ENCODE measurements at places on chromosomes 3 and 15.

GRCh38 chr3:183185696-183186095 is 23.2 kb upstream of the LAMP3 start:
- no peak for DNase-seq

DNA sequence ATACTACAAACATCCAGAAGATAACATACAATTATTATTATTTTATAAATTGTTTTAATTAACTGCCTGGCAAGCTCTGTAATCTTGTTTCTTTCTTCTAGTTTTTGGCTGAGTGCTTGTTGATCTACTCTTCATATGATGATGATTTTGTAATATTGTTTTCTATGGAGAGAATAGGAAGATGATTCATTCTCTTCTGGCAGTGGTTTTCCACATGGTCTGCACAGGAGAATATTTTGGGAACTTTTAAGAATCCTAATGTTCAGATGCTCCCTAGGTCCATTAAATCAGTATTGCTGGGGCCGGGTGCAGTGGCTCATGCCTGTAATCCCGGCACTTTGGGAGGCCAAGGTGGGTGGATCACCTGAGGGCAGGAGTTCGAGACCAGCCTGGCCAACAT is 37.6 kb downstream of the CACNA2D3 start:
- no peak for DNase-seq

GRCh38 chr15:40054605-40054854 is 15.5 kb upstream of the SRP14 start:
- no peak for DNase-seq

- DNase-seq: no peak
Measured at GRCh38 chr3:138408751-138409570, 25.5 kb upstream of the ESYT3 start.

- no peak for DNase-seq
Measured at GRCh38 chr15:29815000-29815710, 7.1 kb downstream of the TJP1 start.

- no peak for DNase-seq
Measured at GRCh38 chr15:63396152-63396928, 14.7 kb upstream of the CA12 start.

DNA sequence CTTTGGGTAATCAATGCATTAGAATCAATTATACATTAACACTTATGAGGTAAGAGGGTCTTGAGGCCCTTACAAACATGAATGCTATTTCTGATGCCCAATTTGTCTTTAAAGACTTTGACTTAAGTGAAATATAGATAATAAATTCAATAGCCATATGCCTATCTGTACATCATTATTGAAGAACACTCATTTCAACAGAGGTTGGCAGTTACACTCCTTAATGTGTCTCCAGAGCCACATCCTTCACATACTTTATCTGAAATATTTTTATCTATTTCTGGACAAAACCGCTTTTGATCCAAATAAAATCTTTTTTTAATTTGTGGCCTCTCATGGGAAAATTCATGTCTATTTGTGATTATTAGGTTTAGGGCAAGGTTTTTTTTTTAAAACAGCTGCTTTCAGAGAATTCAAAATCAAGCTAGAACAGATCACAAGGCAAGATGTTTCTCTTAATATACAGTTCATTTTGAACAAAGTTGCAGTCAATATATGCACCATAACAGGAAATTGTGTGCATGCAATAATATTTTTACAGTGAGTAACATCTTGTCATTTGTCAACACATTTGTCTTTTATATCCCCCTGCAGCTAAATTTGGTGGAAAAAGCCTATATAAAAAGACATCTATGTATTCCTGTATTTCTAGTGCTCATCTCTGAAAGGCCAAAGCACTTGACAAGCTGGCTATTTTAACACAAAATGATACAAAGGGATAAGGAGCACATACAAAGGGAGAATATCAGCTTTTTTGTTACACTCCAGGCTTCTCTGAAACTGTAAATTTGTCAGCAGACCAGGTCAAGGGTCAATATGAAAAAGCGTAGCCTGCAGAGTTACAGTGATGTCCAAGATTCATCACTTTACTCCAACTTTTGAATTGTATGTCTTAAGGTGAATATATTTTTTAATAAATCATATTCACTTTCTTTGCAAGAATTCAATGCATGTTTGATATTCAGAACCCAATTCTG is 146.2 kb upstream of the DPH6 start:
- DNase-seq: no peak

DNA sequence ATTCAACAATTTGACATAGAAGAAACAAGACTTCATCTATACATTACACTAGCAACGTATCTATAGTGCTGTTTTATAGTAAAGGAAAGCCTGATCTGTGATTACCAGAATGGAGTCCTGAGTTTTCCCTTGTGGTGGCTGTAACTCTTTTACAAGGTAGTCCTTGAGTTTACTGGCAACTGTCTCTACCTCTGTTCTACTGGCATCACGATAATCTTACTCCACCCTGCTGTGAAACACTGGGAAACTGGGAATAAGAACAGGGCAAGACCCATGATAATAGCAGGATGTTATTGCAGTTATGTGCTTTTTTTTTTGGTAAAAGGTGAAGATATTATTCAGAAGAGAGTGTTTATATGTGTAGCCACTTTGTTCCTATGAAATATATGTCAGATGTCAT is 12.4 kb upstream of the HHLA2 start:
- no peak for DNase-seq

Measured in CD8-positive, alpha-beta T cell (primary cell).